ENCODE measurements at places on chromosomes 12 and 14.

DNA sequence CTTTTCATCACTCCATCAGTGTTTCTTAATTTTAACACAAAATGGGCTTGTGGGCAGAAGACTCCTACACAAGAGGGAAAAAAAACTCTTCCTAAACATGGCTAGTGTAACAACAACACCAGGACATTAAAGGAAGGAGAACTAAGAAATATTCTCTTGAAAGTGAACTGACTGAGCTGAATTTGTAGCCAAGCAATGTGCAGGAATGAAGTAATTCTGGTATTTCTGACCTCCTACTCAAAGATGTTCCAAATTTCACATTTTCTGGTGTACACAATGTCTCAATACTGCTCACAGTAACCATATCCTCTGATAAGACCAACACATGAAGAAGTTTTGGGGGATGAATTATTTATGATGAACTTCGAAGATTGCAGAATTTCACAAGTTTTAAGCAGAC, 357.3 kb downstream of the DUSP6 start:
- DNase-seq = no peak

- peak; percentile 39 for DNase-seq
Observed at GRCh38 chr12:53006810-53007309, 604 bp downstream of the EIF4B start.

DNA sequence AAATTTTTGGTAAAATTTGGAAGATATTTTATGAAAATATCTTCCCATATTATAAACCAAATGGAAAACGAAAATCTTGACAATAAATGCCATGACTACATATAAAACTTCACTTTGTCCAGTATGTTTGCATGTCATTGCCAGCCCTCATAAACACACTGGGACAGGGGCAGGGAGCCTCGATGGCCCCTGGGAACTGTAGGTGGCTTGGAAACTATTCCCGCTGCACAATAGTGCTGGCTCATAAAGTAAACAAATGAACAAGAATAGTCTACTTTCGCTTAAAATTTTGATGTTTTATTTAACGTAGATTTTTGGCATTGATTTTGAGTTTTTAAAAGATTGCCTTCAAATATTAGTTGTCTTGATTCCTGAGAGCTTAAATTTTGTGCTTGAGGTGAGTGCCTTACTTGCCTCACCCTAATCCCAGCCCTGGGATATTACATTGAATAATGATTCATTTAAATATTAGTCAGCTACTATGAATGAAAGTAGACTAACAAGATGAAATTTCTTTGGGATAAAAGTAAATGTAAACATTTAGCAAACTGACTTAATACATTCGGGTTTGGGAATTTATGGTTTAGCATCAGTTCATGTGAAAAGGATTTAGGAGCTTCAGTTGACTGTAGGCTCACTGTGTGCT, 74.0 kb upstream of the PKP2 start:
- DNase-seq = no peak

DNA sequence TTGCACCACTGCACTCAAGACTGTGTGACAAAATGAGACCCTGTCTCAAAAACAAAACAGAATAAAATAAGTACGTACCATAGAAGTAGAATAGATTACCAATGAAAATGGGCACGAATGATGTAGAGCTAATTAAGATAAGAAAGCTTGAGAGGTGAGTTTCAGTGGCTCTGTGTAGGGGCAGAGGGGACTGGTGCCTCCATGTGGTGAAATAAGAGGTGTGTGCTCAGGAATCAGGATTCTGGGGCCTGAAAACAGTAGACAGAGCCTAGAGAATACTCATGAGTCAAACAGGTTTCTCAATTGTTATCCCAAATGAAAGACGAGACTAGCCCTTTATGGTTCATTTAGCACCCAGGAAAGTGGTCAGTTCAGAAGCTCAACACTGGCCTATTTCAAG, 1145.1 kb downstream of the FLRT2 start:
- DNase-seq = no peak

DNA sequence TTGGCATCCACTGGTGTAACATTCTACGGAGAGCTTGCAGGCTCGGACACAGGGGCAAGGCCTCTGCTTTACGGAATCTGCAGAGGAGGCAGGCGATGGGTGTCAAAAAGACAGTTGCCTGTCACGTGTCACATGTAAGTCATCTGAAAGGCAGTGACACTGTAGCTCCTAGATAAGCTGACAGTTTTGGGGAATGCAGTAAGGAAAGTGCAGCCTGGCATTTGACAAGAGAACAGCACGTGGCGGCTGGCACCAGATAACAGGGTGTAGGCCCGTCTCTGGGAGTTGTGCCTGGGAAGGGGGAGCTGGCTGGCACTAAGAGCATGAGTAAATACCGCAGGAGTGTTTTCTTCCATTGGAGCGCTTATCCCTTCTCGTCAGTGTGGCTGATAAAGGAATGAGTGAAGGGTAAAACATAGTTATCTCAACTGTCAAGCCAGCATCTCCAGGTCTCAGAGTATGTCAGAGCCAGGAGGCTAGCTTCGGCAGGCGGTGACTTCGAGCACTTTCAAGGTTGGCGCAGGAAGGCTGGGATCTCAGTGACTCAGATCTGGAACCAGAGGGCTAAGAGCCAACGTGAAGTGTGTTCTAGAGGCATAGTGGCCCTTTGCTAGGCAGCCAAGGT, 26.1 kb downstream of the ADCK1 start:
- DNase-seq = no peak

- DNase-seq = no peak
Observed at GRCh38 chr12:68240079-68240478, 13.3 kb downstream of the IL22 start.

DNA sequence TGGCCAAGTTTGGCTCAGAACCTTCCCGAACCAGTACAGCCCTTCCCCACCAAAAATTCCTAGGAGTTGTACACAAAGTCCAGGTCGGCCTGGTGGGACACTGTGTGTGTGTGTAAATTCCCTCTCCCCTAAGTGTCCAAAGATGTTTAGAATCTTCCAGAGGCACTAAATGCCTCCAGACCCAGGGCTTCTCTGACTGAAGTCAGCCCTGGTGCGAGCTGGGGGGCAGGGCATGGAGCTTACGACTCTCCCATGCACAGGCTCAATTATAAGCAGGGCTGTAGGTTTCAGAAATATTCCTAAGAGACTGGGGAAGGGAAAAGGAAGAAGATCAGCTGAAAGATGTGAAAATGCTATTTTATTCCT, 106.9 kb upstream of the ATF7IP start:
- no peak for DNase-seq

DNA sequence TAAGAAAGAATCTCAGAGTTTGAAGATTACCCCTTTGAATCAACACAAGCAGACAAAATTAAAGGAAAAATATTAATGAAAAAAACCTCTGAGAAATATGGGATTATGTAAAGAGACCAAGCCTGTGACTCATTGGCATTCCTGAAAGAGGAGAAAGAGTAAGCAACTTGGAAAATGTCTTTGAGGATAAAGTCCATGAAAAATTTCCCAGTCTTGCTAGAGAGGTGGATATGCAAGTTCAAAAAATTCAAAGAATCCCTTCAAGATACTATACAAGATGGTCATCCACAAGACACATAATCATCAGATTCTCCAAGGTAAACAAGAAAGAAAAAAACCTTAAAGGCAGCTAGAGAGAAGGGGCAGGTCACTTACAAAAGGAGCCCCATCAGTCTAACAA, 13.3 kb downstream of the SLCO1B1 start:
- DNase-seq = no peak

GRCh38 chr12:46794593-46795190, 31.1 kb downstream of the SLC38A4 start:
- DNase-seq = no peak

- no peak for DNase-seq
Observed at GRCh38 chr12:109277899-109278762, 31.0 kb downstream of the FOXN4 start.

DNA sequence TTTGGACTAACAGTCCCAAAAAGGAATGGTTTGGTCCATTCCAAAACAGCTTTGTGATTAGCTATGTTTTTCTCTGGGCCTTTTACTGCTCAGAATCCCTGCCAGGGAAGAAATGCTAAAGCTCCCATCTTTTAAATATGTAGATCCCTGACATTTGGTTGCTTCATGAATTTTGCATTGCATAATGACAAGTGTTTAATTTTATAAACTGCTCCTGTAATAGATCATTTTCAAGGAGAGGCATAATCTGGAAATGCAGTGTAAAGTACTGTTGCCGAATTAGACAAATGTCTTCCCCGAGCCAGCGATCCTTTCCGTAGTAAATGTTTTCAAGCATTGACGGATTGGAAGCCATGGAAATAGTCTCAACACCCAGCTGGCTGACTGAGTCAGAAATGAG, 291.3 kb upstream of the PRKD1 start:
- DNase-seq = no peak

GRCh38 chr14:100726550-100727085, at the start of gene DLK1:
DLK1 (plus strand) TSS chr14:100726892; CDS start chr14:100727069, 177 bp downstream.
- no peak for DNase-seq
